Activated CD4-positive, alpha-beta memory T cell treated with anti-CD3 and anti-CD28 coated beads, Interleukin-2, amount 10 ng/mL, durations not matched to agents 7 days and 5 days (primary cell): ENCODE measurements at places on chromosomes 16 and 17.
A peak's percentile ranks its signal among the peaks of the same experiment; 100 is the strongest.

GRCh38 chr17:65278820-65279184, 141.6 kb downstream of the RGS9 start:
- DNase-seq, result no peak

- DNase-seq, result no peak
Measured at GRCh38 chr17:1143573-1143972, 36.2 kb downstream of the ABR start.

GRCh38 chr17:49372425-49372824, 10.4 kb upstream of the ZNF652 start:
- no peak for DNase-seq

DNA sequence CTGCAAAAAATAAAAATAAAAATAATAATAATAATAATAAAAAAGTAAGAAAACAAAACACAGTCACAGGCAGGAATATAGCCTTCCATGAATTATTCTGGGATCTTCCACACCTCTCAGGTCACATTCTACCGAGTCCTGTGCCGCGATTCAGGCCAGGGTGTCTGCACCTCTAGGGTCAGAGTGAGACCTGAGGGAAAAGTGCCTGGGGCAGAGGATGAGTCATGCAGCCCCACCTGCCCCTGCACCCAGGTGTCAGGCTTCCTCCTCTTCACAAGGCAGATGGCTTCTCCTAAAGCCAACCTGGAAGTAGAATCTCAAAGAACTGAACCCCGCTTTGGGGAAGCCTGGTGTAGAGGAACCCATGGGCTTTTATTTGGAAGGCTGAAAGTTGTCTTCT, 283.7 kb downstream of the CPPED1 start:
- no peak for DNase-seq

GRCh38 chr17:81667754-81668153, 1.2 kb downstream of the CCDC137 start:
- no peak for DNase-seq

- no peak for DNase-seq
Measured at GRCh38 chr17:20172376-20172775, 163.2 kb downstream of the SPECC1 start.

GRCh38 chr16:54080524-54081008, 206.0 kb downstream of the IRX3 start:
- no peak for DNase-seq

DNA sequence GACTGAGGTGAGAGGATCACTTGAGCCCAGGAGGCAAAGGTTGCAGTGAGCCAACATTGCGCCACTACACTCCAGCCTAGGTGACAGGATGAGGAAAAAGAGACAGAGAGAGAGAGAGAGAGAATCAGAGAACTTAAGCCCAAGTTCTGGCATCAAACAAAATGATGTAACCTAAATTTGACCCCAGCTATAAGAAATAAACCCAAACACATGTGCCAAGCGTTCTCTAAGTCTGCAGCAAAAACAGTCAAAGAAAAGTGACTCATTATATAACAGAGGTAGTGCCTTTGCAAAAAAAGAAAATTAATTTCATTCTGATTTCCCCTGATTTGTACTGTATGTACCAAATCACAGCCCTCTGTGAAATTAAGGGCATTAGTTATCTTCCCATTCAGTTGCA, 89.5 kb downstream of the CDH11 start:
- DNase-seq, result no peak

DNA sequence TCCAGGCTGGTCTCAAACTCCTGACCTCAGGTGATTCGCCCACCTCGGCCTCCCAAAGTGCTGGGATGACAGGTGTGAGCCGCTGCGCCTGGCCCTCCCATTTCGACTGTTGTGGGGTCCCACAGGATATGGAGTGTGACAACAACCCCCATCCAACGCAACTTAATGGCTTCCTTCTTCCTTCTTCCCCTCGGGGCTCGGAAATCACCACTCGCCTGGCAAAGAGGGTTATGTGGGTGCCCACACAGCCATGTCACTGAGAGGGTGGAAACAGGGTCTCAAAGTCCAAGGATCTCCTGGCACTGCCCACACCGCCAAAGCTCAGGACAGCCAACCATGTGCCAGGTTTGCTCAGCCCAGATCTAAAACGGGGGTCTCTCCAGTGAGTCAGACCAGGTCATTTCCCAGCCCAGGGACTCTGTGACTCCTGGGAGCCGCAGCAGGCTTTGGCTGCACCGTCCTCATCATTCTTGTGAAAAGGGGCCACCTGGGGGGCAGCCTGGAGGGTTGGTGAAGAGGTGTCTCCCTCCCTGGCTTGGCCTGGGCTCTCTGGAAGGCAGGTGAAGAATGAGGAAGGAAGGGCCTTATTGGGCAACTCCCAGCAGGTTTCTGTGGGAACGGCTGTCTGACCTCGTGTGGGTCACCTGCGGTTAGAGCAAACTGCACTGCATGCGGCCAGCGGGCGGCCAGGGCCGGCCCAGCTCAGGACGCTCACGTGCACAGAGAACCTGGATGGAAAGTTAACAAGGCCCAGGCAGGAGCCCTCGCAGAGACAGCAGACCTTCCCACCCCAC, 25.3 kb upstream of the LITAF start:
- DNase-seq, result no peak

DNA sequence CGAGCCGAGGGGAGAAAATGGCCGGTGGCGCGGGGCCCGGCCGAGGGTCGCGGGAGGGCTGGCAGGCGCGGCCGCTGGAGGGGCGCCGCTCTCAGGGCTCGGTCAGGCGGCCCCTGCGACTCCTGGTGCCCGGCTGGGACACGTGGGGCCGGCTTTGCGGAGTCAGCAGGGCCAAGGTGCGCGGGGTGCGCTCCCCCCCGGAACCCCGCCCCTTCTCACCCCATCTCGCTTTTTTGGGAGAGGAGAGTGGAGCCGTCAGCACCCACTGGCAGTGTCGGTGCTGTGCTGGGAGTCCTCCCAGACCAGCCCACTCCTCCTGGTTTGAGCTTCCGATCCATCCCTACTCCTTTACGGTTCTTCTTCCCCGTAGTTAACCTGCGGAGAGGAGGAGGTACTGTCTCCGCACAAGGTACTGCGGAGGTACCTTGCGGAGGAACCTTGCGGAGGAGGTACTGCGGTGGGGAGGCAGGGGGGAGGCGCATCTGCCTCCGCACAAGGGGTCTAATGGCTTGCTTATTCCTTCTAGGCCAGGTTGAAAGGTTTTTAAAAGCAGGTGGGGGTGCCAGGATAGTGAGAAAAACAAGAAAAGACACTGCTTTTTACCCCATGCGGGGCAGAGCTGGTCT, 19.1 kb upstream of the CBX8 start:
- no peak for DNase-seq

- no peak for DNase-seq
Measured at GRCh38 chr16:57486858-57487834, 853 bp upstream of the DOK4 start.

- DNase-seq, result peak; percentile 22
Measured at GRCh38 chr16:15523092-15523541, 88.7 kb downstream of the BMERB1 start.

- no peak for DNase-seq
Measured at GRCh38 chr16:68399456-68399855, 48.9 kb downstream of the SMPD3 start.
